ENCODE measurements at places on chromosomes 2 and 18.

- DNase-seq = no peak
Observed at GRCh38 chr2:44944102-44944951, 2.8 kb downstream of the SIX3 start.

DNA sequence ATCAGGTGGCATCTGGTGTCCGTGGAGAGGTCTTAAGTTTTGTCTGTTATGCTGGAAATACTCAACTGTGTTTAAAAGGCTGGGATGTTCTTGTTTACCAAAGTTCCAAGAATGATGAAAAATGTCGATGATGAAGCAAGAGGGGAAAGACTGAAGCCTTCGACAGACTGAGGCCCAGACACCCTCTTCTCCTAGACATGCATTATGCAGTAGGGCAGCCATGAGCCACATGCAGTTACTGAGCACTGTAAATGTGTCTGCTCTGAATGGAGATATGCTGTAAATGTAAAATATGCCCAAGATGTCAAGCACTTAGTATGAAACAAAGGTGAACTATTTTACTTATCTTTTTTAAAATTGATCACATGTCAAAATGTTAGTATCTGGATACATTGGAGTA is 163.1 kb downstream of the GALNT14 start:
- DNase-seq = no peak

- no peak for DNase-seq
Observed at GRCh38 chr2:14285812-14286211, 346.7 kb upstream of the LRATD1 start.

DNA sequence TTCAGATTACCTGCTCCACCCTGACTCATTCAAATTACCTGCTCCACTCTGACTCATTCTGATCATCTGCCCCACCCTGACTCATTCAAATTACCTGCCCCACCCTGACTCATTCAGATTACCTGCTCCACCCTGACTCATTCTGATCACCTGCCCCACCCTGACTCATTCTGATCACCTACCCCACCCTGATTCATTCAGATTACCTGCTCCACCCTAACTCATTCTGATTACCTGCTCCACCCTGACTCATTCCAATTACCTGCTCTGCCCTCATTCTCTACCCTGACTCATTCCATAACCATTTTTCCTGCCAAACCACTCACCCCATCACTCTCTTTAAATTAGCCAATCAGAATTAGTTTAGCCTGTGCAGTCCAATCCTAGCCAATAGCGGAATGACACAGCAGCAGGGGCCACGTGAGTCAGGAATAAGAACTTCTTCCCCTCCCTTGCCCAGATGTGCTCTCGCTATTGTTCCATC is 26.2 kb downstream of the CFAP53 start:
- no peak for DNase-seq

- no peak for DNase-seq
Observed at GRCh38 chr2:158459161-158460003, 2.6 kb downstream of the PKP4 start.

- DNase-seq = no peak
Observed at GRCh38 chr2:238521870-238522269, 95.1 kb downstream of the ASB1 start.

GRCh38 chr2:231317579-231317978 is 77.9 kb upstream of the B3GNT7 start:
- DNase-seq = no peak

DNA sequence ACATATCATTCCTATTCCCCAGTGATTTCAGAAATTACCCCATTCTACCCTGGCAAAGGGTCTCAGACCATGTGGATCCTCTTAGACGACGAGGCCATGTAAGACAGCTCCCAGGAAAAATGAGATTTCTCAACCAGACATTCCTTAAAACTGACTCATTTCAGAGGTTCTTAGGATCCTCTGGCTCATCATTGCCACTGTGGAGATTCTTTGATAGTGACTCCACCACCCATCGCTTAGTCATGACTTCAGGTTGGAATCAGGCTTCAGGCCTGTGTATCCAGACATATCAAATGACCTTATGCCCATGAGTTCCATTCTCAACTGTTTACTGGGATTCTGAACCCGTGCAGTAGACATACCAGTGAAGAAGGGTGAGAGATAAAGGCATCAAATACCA is 245.6 kb upstream of the TCF4 start:
- DNase-seq = no peak

- DNase-seq = no peak
Observed at GRCh38 chr2:201777043-201777442, 3.7 kb downstream of the ALS2 start.

DNA sequence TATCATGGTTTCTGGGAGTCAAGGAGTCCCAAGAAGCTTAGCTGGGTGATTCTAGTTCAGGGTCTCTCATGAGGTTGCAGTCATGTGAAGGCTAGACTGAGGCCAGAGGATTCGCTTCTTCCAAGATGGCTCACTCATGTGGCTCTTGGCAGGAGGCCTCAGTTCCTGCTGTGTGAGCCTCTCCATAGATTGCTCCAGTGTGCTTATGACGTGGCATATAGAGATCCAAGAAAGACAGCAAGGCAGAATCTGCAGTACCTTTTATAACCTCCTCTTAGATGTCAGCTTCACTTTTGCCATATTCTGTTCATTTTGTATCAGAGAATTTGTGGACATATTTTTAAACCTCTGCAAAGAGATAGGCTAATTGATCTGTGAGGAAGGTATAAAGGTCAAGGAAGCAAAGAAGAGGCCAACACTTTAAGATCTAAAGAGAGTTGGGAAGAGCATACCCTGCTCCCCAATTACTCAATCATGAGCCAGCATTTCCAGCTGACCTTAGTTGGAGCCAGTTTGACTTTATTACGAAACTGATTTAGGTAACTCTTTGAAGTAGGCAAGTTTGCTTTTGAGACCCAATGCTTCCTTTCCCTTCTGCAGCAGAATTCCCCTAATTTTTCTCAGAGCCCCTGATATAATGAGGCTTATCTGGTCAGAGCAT is 134.7 kb downstream of the EML6 start:
- DNase-seq = no peak
